ENCODE measurements at places on chromosomes 1 and 21. TPM values are rescaled to one million over a fixed set of nuclear protein-coding genes. Genes with fewer than 3 reads are reported as not detected.

LAPTM5 gene
- under 0.01 TPM for total RNA-seq

TNNT2 gene
- total RNA-seq: 2.0 TPM

CASQ1 gene
- not detected for total RNA-seq

SOAT1 gene
- total RNA-seq: 9.1 TPM

RGS8 gene
- total RNA-seq: not detected
